Panc1 (cell line): ENCODE measurements at places on chromosomes 11 and 22. TPM values are rescaled to one million over a fixed set of nuclear protein-coding genes. Genes with fewer than 3 reads are reported as not detected.

- no peak for DNase-seq
These were observed 106.0 kb upstream of the LMO1 start for GRCh38 chr11:8369592-8370205.

GRCh38 chr11:14259186-14259784 lies 99.7 kb downstream of the RRAS2 start:
- DNase-seq: no peak

The TTC36 gene
- 1.2 TPM for total RNA-seq

The MCHR1 gene
- total RNA-seq: not detected

DNA sequence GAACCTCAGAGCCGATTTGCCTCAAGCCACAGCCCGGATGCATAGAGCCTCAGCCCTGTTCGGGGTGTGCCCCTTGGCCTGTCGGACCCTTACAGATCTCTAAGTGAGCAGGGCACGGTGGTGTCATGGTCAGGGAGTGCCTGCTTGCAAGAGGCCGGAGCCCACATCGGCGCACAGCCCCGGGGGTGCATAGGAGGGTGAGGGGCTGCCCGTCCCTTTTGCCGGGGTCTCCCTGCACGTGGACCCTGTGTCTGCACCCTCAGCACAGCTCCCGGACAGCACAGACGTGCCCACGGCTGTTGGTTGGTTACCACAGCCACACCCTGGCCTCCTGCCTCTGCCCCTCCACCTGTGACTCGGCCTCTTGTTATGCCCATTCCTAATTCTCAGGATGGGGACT lies 6.5 kb downstream of the RAB36 start:
- no peak for DNase-seq

The FAM180B gene
- not detected for total RNA-seq

- DNase-seq: peak; percentile 15
These were observed 368.6 kb downstream of the OPCML start for GRCh38 chr11:133163463-133164419.

- no peak for DNase-seq
These were observed 57.1 kb upstream of the TIMP3 start for GRCh38 chr22:32744176-32744959.

- DNase-seq: no peak
These were observed 49.7 kb downstream of the ARRB1 start for GRCh38 chr11:75301601-75302345.

DNA sequence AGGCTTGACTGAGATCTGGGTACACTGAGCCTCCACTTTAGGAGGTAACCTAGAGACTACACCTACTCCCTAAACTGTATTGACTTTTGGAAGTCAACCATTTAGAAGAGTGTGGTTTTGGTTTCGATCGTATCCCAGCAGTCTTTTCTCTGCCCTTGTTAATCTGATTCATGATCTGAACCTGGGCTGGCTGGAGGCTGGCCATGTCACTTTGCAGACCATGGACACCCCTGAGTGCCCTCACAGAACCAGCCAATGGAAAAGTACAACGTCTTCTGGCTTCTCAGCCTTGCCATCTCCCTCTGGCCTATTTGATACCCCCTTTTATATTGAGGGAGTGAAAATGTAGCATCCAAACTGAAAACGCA lies 10.8 kb downstream of the EHF start:
- no peak for DNase-seq

The NCR3LG1 gene
- total RNA-seq: 8.6 TPM

The CCDC188 gene
- total RNA-seq: not detected

GRCh38 chr11:131454989-131455388 lies 84.6 kb downstream of the NTM start:
- DNase-seq: no peak

The KRTAP5-2 gene
- total RNA-seq: not detected

The NCAM1 gene
- 0.18 TPM for total RNA-seq

DNA sequence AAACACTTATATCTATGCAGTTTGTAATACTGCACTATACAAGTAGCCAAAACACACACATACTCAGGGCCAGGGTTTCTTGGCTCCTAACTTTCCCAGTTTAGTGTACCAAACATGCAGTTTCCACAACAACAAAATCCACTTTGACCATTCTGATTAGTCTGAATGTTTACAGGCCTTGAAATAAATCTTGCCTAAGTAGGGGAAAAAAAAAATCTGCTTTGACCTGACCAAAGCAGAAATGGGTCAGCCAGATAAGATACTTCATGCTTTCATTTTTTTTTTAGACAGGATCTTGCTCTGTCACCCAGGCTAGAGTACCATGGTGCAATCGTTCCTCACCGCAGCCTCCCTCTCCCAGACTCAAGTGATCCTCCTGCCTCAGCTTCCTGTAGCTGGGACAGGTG lies 10.1 kb downstream of the PRR14L start:
- DNase-seq: no peak

GRCh38 chr11:100640071-100640470 lies 47.0 kb upstream of the ARHGAP42 start:
- no peak for DNase-seq

- DNase-seq: no peak
These were observed 12.2 kb upstream of the OR10D3 start for GRCh38 chr11:124170801-124171586.
